Type B pancreatic cell (in vitro differentiated cells): ENCODE measurements at places on chromosomes 3 and 15. TPM values are rescaled to one million over a fixed set of nuclear protein-coding genes. Genes with fewer than 3 reads are reported as not detected.

RASGRF1 gene
- total RNA-seq = 0.41 and 1.5 TPM in 2 replicates

PLA2G4D gene
- not detected in 2 replicates for total RNA-seq

ACVR2B gene
- 27.1 and 42.8 TPM in 2 replicates for total RNA-seq

MEX3B gene
- total RNA-seq = 14.2 and 46.1 TPM in 2 replicates

LMAN1L gene
- total RNA-seq = not detected in 2 replicates

CILP gene
- 0.07 and 1.8 TPM in 2 replicates for total RNA-seq

ROBO1 gene
- total RNA-seq = 60.2 and 182 TPM in 2 replicates

GABRA5 gene
- total RNA-seq = 0.67 and 3.1 TPM in 2 replicates

PPP1R14D gene
- 0.70 and 1.0 TPM in 2 replicates for total RNA-seq

TRH gene
- 0.74 and 5.3 TPM in 2 replicates for total RNA-seq

SLC9C1 gene
- total RNA-seq = 0.48 and 0.99 TPM in 2 replicates

APBA2 gene
- total RNA-seq = 8.5 and 33.3 TPM in 2 replicates

C2CD4A gene
- total RNA-seq = 1.7 and 2.0 TPM in 2 replicates

ALPK3 gene
- total RNA-seq = 9.6 and 10.8 TPM in 2 replicates

HHLA2 gene
- 2.3 and 3.9 TPM in 2 replicates for total RNA-seq

ERC2 gene
- 1.8 and 6.1 TPM in 2 replicates for total RNA-seq

GOLGA8N gene
- total RNA-seq = 1.1 and 3.9 TPM in 2 replicates

ANAPC13 gene
- total RNA-seq = 47.8 and 57.0 TPM in 2 replicates

RLBP1 gene
- not detected in 2 replicates for total RNA-seq

TMEM39A gene
- 65.9 and 66.0 TPM in 2 replicates for total RNA-seq

CHSY1 gene
- 18.4 and 43.0 TPM in 2 replicates for total RNA-seq

LRRIQ4 gene
- not detected in 2 replicates for total RNA-seq

SEMA3B gene
- total RNA-seq = 18.4 and 34.8 TPM in 2 replicates

SMCO1 gene
- total RNA-seq = not detected in 2 replicates

CLDN16 gene
- 0.10 TPM in 1 of 2 replicates, not detected in the other for total RNA-seq

BRK1 gene
- 132 and 147 TPM in 2 replicates for total RNA-seq

TMCO5A gene
- total RNA-seq = not detected in 2 replicates

PTH1R gene
- total RNA-seq = 63.0 and 83.1 TPM in 2 replicates

ACOX2 gene
- total RNA-seq = 5.6 and 6.9 TPM in 2 replicates

NR1I2 gene
- total RNA-seq = 0.65 and 1.4 TPM in 2 replicates

TUSC7 gene
- not detected in 2 replicates for total RNA-seq

PPARG gene
- 21.5 and 28.8 TPM in 2 replicates for total RNA-seq

IQCF5 gene
- total RNA-seq = not detected in 2 replicates

PPIP5K1 gene
- total RNA-seq = 58.2 and 87.0 TPM in 2 replicates

PLCL2 gene
- 6.5 and 10.6 TPM in 2 replicates for total RNA-seq

GREM1 gene
- 2.5 and 56.6 TPM in 2 replicates for total RNA-seq

RAB8B gene
- 26.5 and 36.8 TPM in 2 replicates for total RNA-seq

VEPH1 gene
- total RNA-seq = 5.9 and 8.6 TPM in 2 replicates

GRIP2 gene
- 2.7 and 5.6 TPM in 2 replicates for total RNA-seq

TMEM207 gene
- not detected in 2 replicates for total RNA-seq

NAALADL2 gene
- 5.8 and 9.9 TPM in 2 replicates for total RNA-seq
